ENCODE measurements at places on chromosomes 7 and 10.

- DNase-seq = no peak
Observed at GRCh38 chr10:22427101-22427500, 81.8 kb downstream of the SPAG6 start.

GRCh38 chr10:127905001-127905847 is 1.7 kb upstream of the PTPRE start:
- no peak for DNase-seq

DNA sequence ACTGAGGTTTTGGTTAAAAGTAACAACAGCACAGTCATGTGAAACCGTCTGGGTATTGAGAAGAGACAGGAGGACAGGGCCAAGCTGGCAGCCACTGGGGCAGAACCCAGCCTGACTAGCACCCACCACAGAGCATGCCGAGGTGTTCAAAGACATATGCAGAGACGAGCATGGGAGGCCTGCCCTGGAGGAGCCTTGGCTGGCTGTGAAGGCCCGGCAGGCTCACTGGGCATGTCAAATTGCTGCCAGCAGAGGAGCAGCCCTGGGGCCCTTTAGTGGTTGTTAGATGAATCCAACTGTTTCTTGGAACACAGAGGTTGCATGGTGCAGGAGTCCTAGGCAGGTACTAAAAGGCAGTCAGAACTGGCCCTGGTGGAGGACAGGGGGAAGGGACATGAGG is 5.0 kb upstream of the GDF2 start:
- no peak for DNase-seq

DNA sequence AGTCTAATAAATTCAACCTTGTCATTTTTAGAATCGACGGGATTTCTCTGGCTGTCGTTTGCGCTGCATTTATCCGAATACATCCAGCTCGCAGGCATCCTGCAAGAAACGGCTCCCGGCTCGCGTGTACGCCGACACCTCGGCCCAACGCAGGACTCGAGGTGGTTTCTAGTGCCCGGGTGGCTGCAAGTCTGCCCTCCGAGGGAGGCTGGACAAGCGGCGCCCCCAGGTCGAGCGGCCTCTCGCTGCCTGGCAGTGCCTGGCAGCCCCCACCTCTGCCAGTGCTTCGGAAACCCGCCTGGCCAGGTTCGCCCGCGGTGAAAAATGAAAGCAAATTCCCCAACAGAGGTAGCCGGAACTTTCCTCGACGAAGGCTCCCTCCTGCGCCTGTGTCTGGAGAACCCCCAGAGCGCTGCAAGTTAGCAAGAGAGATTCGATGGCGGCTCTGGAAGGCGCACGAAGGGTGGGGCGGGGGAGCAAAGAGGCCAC is 5.7 kb upstream of the ZNF503 start:
- DNase-seq = no peak

DNA sequence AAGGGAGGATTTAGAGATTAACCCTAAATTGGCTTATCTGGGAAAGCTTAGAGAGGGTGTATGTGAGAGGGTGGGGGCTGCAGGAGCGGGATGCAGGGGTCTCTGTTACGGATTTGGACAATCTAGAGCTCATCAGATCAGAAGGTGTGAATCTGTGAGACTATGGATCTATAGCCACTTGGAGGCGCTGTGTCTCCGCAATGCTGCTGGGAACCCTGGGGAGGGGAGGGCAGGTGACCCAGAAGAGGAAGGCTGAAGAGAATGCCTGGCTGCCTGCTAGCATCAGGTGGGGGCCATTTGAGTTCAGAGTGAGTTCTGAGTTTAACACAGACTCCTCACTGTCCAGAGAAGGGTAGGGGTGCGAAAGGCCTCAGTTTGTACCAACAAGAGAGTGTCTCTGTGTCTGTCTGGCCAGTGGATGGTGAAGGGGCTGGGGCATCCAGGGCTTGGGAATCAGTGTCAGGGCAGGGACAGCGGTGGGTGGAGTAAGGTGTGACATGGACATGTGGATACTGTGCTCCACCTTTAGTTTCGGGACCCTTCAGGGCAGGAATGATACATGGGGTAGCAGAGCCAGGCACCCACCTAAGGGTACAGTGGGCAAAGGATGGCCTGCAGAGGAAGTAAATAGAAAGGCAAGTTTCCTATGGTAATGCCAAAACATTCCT is 187.3 kb upstream of the PRSS58 start:
- DNase-seq = no peak

- no peak for DNase-seq
Observed at GRCh38 chr7:36736899-36737211, 12.6 kb upstream of the AOAH start.

DNA sequence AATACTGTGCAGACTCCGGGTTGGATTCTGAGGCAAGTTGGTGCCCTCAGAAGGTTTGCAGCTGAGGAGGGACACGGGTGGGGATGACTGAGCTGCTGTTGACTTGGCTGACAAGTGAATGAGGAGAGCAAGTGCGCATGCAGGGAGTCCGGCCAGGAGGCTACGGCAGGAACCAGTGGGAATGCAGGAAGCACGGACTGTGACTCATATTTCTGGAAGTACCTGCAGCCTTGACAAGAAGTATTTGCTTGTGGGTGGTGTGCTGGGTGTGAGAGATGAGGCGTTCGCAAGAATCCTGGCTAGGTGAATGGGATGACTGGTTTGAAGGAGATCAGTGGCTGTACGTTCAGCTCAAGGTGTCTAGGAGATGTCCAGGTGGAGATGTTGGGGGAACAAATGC is 30.8 kb upstream of the FXYD4 start:
- DNase-seq = no peak

GRCh38 chr10:26326851-26327250 is 110.3 kb downstream of the GAD2 start:
- DNase-seq = no peak
